ENCODE measurements at places on chromosomes 1 and 21.

- no peak for DNase-seq
Measured at GRCh38 chr21:22880573-22880972, 1882.4 kb downstream of the NCAM2 start.

DNA sequence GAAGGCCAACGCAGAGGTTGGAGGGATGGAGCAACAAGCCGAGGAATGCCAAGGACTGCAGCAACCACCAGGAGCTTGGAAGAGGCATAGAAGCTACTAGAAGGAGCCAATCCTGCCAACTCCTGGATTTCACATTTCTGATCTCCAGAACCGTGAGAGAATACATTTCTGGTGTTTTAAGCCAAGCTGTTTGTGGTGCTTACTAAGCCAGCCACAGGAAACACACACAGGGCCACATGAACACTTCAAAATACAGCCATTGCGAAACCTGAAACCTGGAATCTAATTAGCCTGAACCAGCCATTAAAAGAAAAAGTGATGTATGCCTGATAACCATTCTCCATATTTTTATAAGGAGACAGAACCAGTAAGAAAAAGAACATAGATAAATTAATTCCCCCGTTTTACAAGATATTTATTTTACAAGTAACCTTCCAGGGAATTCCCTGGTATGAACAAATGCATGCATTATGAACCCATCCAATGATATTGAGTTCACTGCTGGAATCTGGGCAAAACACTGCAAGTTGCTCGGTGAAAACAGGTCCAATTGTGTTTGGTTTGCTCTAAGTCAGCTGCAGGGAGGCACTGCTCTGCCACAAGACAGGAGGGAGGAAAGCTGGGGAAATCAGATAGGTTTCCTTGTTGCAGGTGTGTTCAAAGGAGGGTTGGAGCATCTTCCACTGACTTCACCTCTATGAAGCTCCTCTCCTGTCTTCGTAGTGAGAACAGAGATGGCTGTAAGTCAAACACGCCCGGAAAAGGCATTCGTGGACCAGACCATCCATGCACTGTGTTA is 70.2 kb downstream of the ETS2 start:
- no peak for DNase-seq

GRCh38 chr21:31983120-31983519 is 110.3 kb downstream of the HUNK start:
- no peak for DNase-seq

- DNase-seq, result no peak
Measured at GRCh38 chr1:21935891-21936365, 1.2 kb downstream of the HSPG2 start.

- no peak for DNase-seq
Measured at GRCh38 chr1:68140536-68140935, 90.1 kb upstream of the DIRAS3 start.

- DNase-seq, result no peak
Measured at GRCh38 chr1:61606448-61607312, 118.3 kb downstream of the TM2D1 start.

GRCh38 chr1:60227601-60228000 is 154.0 kb upstream of the C1orf87 start:
- no peak for DNase-seq

DNA sequence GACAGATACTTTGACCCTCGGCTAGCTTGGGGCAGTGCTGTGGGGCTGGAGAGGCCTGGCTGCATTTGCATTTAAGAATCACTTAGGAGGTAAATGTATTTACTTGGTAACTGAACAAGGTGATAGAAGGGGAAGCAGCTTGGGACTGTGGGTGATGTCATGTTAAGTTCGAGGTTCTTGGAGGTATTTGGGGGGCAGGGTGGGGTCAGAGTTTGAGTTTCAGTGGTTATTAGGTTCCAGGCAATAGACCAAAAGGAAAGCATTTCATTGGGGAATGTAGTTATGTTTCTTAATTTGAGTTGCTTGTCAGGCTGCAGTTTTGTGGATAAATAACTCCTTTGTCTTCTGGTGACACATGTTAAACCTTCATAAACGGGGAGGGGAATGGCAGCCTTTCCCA is 2.4 kb upstream of the FAM78B start:
- no peak for DNase-seq

DNA sequence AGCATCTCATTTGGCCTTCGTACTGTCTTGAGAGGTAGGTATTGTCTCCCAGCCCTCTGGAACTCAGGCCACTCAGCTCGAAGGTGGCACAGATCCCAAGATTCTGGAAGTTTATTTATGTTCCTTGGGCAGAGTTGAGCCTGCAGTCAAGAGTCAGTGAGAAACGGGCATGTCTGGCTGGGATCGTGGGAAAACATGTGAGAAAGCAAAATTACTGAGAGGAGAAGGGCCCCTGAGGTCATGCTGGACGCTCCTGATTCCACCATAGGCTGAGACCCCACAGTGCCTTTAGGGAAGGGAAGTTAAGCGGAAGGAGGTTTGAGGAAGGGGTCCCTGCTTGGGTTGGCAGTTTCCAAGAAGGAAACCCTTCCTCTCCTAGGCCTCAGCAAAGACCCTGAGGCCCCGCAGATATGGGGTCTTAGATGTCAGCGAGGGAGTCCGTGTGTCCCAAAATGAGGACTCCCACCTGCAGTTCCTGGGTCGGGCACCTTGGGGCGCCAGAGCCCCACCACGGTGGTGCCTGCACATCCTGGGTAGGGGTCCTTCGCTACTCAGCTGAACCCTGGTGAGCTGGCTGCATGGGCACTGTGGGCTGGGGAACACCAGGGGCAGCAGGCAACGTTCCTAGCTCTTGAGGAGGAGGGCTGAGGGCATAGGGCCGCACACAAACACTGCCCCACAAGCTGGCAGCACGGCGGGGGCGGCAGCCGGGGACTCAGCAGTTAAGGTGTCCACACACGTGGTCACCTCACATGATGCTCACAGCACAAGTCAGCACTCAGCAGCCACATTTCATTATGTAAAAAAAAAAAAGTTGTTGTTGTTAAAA is 12.3 kb upstream of the SEMA4A start:
- no peak for DNase-seq

DNA sequence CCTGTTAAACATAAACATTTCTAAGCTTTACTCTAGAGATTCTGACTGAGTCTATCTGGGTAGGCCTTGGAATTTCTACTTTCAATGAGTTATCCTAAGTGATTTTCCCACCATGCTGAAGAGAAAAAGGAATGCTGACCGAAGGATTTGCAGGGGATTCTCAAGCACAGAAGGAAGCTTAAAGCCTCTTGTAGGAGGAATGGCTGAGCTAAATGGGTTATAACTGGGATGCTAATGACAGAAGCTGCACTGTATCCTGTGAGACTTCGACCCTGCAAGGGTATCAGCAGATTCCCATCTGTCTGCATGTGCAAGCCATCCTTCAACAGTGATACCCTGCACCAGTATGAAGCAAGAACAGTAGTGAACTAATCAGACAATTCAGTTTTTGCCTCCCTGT is 35.4 kb downstream of the SLC35D1 start:
- no peak for DNase-seq

DNA sequence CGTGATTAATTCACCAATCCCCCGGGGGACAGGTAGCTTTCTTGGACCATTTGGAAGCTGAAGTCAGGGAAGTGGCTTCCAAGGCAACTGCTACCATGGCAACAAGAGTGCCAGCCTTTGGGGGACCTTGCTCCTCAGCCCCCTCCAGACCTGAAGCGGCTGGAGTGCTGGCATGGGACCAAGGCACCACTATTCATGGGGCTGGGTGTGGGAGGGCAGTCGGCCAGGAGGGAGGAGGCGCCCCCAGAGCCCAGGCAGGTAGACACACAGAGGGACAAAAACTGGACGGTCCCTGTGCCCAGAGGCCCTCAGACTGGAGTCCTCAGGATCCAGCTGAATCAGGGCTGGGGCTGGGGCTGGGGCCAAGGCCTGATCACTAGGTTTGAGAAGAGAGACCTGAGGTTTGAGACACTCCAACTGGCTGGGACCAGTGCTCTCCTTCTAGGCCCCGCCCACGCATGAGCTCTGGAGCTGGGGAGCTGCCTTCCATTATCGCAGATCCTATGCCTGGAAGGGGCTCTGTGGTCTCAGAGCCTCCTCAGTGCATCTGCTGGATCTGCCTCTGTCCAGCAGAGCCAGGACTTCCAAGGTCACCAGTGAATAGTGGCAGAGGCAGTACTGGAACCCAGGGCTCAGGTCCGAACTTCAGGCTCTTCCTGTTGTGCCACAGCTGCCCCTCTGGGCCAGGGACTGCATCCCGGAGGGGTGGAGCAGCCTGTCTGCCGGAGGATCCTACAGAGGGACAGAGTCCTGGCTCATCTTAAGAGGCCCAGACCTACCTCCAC is 3.3 kb upstream of the KNCN start:
- no peak for DNase-seq

DNA sequence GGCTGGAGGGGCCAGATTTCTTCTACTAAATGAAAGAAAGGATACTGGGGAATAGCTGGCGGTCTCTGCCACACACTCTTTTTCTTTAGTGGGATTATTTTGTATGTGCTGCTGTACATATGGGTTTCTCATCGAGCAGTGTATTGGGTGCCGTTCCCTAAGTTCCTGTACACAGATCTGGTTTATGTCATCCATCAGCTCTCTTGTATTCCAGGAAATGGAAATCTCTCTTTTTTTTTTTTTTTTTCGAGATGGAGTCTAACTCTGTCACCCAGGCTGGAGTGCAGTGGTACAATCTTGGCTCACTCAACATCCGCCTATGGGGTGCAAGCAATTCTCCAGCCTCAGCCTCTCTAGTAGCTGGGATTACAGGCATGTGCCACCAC is 27.0 kb upstream of the NID1 start:
- no peak for DNase-seq

DNA sequence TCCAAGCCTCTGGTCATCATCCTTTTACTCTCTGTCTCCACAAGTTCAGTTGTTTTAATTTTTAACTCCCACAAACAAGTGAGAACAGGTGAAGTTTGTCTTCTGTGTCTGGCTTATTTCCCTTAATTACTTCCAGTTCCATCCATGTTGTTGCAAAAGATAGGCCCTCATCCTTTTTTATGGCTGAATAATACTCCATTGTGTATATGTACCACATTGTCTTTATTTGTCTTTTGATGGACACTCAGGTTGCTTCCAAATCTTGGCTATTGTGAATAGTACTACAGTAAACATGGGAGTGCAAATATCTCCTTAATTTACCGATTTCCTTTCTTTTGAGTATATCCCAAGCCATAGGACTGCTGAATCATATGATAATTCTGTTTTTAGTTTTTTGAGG is 262.5 kb downstream of the HHAT start:
- no peak for DNase-seq

DNA sequence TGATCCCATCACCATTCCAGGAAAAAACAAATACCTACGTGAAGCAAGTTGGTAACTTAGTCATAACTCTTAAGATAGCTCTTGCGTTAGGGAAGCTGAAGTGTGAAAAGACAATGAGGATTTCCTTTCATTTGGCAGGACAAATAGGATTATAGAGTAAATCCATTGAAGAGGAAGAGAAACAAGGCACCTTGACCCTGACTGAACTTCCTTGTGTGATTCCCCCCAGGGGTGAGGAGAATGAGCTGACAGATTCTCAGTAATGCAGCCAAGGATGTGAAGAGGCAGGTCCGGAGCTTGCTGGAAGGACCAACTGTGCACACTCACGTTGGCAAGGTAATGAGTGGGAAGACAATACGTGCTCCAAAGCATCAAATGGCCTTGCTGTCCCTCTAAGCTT is 55.0 kb upstream of the HMCN1 start:
- DNase-seq, result no peak

- no peak for DNase-seq
Measured at GRCh38 chr21:44540741-44541288, 820 bp upstream of the KRTAP10-1 start.

GRCh38 chr1:189021577-189021976 is 1456.1 kb downstream of the BRINP3 start:
- no peak for DNase-seq

DNA sequence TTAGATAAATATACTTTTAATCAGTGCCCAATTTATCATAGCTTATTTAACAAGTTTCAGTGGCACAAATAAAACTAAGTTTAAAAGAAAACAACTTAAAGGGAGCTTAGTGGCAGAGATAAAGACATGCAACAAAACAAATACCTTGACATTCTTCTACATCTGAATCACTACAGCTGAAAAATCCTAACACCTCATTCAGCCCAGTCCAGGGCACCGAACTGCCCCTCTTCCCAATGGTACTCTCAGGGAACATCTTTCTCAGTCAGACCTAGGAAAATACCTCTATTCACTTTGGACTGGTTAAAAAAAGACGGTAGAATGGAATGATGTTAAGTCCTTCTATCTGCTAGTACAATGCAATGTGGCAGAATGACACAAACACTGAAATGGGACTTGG is 8.3 kb downstream of the OTUD7B start:
- no peak for DNase-seq

GRCh38 chr21:18335651-18336236 is 67.8 kb downstream of the TMPRSS15 start:
- DNase-seq, result no peak

DNA sequence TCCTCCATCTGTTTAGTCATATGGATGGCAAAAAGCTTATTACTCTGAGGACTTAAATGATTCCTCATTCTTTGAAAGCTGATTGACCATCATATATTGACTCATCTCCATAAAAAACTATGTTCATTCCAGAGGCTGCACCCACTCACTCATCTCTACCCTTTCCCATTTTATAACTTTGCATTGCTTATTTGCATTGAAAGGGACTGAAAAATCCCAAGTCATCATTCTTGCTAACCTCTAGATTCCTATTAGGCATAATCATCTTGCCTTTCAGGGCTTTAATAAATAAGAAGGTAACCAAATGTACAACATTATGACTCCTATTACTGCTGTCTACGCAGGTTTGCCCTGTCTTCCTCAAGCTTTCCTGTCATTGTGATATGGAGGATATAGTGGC is 1180.3 kb upstream of the B3GALT2 start:
- DNase-seq, result no peak

GRCh38 chr1:32765570-32766327 is 51.4 kb downstream of the YARS1 start:
- no peak for DNase-seq

GRCh38 chr1:116150368-116150767 is 39.2 kb downstream of the MAB21L3 start:
- DNase-seq, result no peak

GRCh38 chr21:45004059-45004422 is 64.2 kb downstream of the SLX9 start:
- DNase-seq, result no peak

- no peak for DNase-seq
Measured at GRCh38 chr1:51714374-51715019, 97.6 kb downstream of the OSBPL9 start.

- no peak for DNase-seq
Measured at GRCh38 chr1:41294216-41294615, 52.1 kb upstream of the SCMH1 start.
